Stimulated activated CD4-positive, alpha-beta T cell treated with anti-CD3 and anti-CD28 coated beads, Interleukin-1b, Interleukin-23, amount 100 ng/mL, for 1 hour (primary cell): ENCODE measurements at places on chromosomes 11 and 22.

- no peak for DNase-seq
Measured at GRCh38 chr11:62544581-62545436, 1.8 kb downstream of the AHNAK start.

- no peak for DNase-seq
Measured at GRCh38 chr11:107014871-107015270, 3.4 kb downstream of the GUCY1A2 start.

GRCh38 chr11:20604295-20604803 lies 4.9 kb downstream of the SLC6A5 start:
- DNase-seq, result no peak

DNA sequence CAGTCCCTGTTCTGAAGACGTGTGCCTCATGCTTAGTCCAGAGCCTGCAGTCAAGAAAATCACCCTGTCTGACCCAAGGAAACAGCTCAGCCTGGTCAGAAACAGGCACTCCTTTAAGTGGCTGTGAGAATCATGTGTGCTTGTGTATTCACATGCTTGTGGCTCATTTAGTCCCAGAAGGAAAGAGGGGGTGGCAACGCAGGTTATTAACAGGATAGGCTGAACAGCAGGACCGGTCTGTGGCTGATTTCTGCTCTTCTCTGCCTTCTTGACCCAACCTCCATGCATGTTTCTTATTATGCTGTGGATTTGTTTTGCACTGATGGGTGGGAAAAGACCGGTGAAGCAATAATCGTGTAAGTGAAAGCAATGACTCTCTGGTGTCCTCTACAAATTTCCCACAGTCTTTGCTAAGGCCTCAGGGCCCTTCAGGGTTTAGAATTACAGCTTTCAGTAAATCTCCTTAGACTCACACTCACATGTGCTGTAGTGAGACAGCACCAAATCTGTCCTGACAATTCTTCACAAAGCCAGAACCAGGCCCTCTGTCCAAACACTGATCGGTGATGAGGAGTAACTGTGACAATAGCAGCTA lies 288.1 kb downstream of the ETS1 start:
- DNase-seq, result no peak

- DNase-seq, result no peak
Measured at GRCh38 chr11:118417801-118418200, 16.4 kb downstream of the ATP5MG start.

- DNase-seq, result no peak
Measured at GRCh38 chr11:77071671-77072605, 5.2 kb downstream of the CAPN5 start.

- DNase-seq, result no peak
Measured at GRCh38 chr11:97738751-97739150, 1282.0 kb upstream of the CNTN5 start.

- DNase-seq, result no peak
Measured at GRCh38 chr11:75347781-75348566, 3.5 kb downstream of the ARRB1 start.

GRCh38 chr22:29004647-29005371 lies 56.8 kb downstream of the C22orf31 start:
- DNase-seq, result no peak

- no peak for DNase-seq
Measured at GRCh38 chr22:22737590-22737989, 93.2 kb downstream of the GGTLC2 start.

GRCh38 chr11:95156916-95157541 lies 67.4 kb downstream of the ENDOD1 start:
- no peak for DNase-seq

DNA sequence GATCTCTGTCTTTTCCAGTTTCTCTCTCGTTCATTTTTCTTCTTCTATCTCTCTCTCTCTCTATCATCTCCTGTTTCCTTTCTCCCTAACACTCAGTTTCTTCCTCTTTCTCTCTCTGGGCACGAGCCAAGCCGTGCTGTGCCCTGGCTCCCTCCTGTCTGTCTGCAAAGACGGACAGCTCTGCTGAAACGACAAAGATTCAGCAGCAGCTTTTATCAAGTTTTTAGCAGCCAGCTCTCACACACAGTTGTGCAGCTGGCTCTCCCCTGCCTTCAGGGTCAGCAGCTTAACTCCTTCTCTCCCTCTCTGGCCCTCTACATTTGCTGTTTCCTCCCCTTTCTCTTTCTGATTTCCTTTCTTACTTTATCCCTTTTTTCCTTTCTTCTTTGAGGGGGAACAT lies 352.0 kb upstream of the MPPED2 start:
- no peak for DNase-seq

DNA sequence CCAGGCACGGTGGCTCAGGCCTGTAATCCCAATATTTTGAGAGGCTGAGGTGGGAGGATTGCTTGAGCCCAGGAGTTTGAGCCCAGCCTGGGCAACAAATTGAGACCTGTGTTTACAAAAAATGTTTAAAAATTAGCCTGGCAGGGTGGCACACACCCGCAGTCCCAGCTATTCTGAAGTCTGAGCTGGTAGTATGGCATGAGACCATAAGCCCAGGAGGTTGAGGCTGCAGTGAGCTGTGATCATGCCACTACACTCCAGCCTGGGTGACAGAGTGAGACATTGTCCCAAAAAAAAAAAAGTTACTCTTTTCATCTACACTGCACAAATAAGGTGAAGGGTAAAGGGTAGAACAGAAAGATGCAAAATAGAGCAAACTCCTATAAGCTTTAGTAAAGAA lies 22.3 kb upstream of the PPP2R1B start:
- no peak for DNase-seq

DNA sequence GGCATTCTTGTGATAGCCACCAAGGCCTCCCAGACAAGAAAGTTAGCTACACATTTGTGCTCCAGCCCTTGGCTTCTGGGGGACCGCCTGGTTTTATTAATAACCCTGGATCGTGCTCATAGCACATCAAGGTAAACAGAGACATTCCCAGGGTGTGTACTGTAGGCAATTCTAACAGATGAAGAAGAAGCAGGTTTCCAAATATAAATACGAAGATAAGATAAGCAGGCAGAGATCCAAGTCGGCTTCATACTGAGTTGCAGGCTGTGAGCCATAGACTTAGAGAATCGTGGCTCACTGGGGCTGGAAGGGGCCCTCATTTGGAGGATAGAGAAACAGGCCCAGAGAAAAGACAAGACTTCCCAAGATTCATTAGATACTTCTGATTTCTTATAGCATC lies 131.4 kb downstream of the TENM4 start:
- DNase-seq, result no peak

DNA sequence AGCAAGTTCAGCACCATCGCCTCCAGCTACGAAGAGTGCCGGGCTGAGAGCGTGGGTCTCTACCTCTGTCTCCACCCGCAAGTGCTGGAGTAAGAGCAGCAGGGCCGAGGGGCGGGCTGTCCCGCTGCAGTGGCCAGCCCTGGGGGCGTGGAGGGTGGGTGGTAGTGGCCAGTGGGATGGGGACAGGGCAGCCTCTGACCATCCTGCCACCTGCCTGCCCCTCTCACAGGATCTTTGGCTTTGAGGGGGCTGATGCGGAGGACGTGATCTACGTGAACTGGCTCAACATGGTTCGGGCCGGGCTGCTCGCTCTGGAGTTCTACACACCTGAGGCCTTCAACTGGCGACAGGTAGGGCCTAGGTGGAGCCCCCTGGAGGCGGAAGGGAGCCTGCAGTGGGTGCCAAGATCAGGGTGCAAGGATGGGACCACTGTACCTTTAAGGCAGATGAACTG lies 15.0 kb upstream of the BBS1 start:
- no peak for DNase-seq

GRCh38 chr11:3942160-3942955 lies 86.9 kb downstream of the STIM1 start:
- DNase-seq, result no peak

DNA sequence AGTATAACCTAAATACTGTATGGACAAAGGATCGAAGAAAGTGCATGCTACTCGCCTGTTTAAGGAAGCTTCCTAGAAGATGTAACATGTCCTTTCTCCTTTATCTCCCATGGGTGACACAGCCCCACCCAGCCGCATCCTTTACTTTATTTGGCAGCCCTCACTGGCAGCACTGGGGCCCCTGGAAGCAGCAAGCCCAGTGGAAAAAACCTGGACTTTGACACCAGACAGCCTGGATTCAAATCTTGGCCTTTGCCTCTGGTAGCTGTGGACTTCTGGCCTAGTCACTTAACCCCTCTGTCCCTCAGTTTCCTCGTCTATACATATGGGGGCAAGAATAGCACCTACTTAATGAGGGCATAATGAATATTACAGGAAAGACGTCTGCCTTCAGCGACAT lies 67.1 kb downstream of the MYEOV start:
- no peak for DNase-seq

GRCh38 chr22:46848197-46848596 lies 85.7 kb downstream of the TBC1D22A start:
- DNase-seq, result no peak

DNA sequence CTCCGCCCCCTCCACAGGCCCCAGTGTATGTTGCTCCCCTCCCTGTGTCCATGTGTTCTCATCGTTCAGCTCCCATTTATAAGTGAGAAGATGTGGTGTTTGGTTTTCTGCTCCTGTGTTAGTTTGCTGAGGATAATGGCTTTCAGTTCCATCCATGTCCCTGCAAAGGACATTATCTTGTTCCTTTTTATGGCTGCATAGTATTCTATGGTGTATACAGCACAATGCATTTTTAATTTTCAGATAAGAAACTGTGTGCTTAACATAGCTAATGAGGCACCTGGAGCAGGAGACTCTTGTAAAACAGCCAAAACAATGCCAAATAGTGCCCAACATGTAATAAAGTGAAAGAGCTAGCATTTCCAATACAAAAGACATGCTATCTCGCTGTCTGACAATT lies 21.8 kb downstream of the ALG9 start:
- DNase-seq, result no peak

GRCh38 chr11:2678396-2678795 lies 21.4 kb downstream of the KCNQ1OT1 start:
- no peak for DNase-seq

DNA sequence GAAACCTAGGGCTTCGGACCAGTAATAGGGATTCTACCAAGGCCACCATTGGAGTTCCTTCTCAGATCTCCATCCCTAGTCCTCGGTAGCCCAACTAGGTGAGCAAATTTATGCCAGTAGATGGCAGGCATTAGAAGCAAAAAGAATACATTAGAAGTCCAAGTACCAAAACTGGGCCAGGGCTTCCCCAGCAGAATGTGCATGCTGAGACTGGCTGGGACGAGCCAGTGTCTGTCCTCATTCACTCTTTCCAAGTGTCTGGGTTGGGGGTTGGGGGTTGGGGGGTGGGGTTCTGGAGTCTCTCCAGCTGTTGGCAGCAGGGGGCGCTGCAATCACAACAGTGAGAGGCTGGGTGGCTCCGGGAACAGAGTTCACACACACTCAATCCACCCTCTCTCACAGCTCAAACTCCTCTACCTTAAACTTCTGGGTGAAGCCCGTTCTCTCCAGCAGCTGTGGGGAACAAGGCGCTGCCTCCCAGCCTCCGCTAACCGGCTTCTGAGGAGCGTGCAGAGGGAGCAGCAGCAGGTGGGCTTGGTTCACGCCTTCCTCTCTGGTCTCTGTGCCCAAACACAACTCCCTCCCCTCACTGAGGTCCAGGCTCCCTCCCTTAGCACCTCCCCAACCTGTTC lies 57.5 kb downstream of the BTG4 start:
- DNase-seq, result no peak

DNA sequence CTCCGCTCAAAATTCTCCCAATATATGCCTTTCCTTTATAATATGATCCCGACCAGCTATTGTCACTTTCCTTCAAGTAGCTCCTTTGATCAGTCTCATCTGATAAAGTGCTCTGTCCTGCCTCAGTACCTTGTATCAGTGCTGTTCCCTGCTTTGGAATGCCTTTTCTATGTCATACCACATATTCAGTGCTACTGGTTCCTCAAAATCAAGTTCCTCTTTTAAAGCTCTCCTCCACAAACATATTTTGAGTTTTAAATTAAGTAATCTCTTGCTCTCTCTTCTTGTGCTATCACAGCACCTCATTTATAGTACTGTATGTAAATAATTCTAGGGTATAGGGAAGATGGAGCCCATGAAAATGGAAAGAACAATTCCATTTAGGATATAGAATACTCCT lies 137.1 kb upstream of the CTSC start:
- DNase-seq, result no peak

DNA sequence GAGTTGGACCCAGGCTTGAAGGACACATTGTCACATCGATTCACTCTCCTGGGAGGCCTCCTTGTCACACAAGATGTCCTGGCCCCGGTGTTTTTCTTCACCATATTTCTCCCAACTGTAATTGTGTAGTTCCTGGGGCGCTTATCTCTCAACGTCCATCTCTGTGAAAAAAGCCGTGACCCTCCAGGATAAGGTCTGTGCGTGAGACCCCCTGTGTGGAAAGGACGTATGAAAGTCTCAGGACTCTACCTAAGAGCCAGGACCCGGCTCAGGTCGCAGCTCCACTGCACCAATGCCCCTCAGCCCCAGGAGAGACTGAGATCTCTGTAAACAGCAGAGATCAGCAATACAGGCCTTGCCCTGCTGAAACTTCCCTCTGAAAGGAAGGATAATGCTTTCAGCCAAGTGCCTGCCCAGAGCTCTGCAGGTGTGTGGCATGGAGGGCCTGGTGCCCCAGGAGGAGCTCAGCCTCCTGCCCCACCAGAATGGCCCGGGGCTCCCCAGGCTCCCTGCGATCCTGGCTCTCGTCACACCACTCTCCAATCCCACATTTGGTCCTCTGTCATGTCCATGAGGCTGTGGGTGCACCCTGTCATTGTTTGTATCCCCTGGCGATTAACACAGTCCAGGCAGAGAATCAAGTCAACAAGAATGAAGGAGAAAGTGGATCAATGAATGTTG lies 119.2 kb upstream of the TMEM45B start:
- DNase-seq, result no peak

- DNase-seq, result no peak
Measured at GRCh38 chr11:65116370-65117205, 913 bp downstream of the ZNHIT2 start.

DNA sequence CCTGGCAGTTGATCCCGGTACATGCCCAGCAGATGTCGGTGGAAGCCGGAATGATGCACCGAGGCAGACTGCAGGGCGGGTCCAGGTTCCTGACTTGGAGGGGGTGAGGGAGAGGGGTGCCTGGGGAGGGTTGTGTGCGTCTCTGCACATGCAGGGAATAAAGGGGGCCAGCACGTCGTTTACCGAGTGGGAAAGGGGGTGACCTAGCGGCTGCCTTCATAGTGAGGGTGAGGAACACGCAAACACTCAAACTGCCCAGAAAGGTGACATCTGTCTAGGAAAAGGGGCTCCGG lies 801.7 kb downstream of the TBC1D22A start:
- DNase-seq, result no peak

GRCh38 chr11:34970480-34970879 lies 54.1 kb downstream of the PDHX start:
- DNase-seq, result no peak

DNA sequence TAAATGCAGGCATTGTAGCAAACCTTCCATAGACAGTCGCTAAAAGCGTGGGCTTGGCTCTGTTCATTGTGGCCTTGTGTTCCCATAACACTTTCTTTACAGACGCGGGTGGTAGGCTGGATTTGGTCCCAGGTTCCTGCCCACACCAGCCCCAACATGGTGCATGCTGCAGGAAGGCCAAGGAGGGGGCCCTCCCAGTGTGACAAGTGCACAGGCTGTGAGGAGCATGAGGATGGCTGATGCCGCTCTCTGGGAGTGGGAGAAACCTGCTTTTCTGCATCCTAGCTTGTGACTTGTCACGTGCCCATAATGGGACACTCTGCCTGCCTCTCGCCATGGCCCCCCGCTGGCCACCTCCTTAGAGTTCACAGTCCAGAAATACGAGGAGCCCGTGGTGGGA lies 161.8 kb upstream of the B3GAT1 start:
- DNase-seq, result no peak
